ENCODE measurements at places on chromosomes 3 and 15.

- DNase-seq, result no peak
These were observed 635 bp upstream of the RCN2 start for GRCh38 chr15:76930831-76931396.

DNA sequence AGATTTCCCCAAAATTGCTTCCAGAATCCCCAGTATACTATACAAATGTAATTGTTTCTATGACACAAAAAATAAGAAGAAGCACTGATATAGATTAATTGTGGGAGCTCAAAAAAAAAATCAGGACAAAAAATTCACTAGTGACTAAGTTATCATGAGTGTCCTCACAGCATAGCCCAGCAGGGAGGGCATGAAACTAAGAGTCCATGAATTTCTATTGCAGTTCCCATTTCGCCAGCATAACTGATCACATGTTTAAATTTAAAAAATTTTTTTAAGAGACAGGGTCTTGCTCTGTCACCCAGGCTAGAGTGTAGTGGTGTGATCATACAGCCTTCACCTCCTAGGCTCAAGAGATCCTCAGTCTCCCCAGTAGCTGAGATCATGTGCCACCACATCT, 10.6 kb downstream of the NCEH1 start:
- DNase-seq, result no peak

DNA sequence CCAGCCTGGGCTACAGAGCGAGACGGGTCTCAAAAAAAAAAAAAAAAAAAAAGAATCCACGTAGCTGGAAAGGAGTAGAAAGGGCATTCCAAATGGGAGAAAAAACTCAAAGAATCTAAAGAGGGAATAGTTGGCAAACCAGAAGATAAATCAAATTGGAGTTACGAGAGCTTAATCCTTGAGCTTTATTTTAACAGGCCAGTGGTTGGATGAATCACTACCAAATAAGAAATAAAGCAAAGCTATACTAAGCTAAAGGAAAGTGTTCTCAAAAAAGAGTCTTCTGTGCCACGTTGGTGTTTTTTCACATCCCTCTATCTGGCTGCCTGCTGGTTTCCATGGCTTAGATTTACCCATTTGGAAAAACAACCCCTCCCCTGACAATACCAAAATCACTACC, 14.0 kb downstream of the VGLL4 start:
- DNase-seq, result peak; percentile 96

- no peak for DNase-seq
These were observed 511.2 kb downstream of the MECOM start for GRCh38 chr3:169152319-169152718.

GRCh38 chr3:102237838-102238237, 197.0 kb upstream of the ZPLD1 start:
- no peak for DNase-seq

GRCh38 chr3:114081037-114081436, 24.5 kb downstream of the QTRT2 start:
- DNase-seq, result no peak

GRCh38 chr15:50287324-50288116, 22.0 kb upstream of the HDC start:
- DNase-seq, result no peak

- DNase-seq, result no peak
These were observed 77.7 kb downstream of the CEMIP start for GRCh38 chr15:80856809-80857377.

- no peak for DNase-seq
These were observed 305.0 kb downstream of the NLGN1 start for GRCh38 chr3:173702561-173702960.

DNA sequence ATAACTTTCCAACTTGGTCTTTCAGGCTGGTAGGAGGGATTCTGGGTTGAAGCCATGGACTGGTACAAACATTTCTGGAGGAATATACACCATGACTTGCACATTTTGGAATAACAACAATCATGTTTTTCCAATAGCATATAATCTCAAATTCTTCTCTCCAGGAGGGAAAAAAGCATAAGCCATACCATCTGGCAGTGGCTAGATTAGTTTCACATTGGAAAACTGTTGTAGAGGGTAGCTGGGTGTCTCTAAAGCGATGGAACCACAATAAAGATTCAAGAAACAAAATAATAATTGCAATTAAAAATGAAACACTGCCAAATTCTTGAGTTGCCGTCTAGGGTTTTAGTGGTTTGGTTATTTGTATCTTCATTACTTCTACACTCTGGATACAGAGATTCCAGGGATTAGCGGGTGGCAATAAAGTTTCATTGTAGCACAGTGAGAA, 278.5 kb upstream of the RASGRP1 start:
- DNase-seq, result peak; percentile 58

GRCh38 chr3:112056451-112056929, 22.0 kb downstream of the TMPRSS7 start:
- peak; percentile 59 for DNase-seq

- no peak for DNase-seq
These were observed 113.8 kb upstream of the TGFBR2 start for GRCh38 chr3:30492322-30493192.

DNA sequence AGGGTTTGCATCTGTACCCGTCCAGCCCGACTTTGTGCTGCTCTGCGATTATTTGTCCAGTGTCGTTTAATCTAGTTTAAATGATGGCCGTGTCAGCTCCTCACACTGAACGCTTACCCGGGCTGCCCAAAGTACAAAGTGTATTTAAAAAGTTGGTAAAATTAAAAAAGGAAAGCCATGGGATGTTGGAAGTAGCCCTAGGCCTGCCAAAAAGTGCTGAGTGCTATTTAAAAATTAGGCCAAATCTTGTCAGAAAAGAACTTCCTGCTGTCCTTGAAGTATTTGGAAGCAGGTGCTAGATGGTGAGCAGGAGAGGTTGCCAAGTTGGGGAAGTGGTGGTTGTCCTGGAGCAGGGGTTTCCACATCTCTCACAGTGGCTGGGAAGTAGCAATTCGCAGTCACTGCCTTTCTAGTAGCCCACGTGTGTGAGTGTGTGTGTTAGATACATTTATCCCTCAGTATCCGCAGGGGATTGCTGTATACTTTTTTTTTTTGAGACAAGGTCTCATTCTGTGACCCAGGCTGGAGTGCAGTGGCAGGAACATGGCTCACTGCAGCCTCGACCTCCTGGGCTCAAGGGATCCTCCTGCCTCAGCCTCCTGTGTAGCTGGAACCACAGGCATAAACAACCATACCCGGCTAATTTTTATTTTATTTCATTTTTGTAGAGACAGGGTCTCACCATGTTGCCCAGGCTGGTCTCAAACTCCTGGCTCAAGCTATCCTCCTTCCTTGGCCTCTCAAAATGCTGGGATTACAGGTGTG, 664 bp downstream of the PPCDC start:
- DNase-seq, result no peak

GRCh38 chr3:122774564-122774963, 19.1 kb downstream of the HSPBAP1 start:
- DNase-seq, result no peak

DNA sequence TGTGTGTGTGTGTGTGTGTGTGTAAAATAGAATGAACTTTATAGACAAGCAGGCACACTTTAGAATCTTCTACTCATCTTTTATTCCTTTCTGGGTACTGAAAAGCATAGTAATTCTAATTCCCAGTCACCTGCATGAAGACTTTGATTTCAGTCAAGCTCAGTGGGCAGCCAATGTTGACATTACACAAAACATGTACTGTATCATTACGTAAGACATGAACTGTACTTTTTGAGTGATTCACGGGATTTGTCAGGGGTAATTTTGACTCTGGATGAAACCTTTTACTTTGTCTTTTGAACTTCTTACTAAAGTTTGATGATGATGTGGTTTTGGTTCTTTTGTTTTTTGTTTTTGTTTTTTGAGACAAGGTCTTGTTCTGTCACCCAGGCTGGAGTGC, 38.8 kb downstream of the PTPRG start:
- no peak for DNase-seq

- DNase-seq, result no peak
These were observed 36.9 kb upstream of the FRMD4B start for GRCh38 chr3:69422751-69423150.

DNA sequence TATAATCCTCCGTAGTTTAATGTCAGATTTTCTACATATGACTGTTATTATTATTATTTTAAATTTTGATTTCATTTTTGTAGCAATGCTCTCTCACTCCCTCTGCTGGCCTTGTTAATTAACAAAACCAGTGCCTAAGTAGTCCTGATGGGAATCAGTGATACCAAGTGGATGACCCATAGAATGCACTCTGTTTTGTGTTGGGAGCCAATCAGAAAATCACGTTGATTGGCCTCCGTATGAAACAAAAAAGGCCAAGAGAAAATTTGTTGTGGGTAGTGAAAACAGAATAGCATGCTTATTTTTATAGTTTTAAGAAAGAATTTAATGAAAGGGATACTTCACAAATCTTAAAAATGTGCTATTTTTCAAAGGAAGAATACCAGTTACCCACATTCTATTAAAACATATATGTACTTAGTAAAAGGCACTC, 34.4 kb upstream of the MEIS2 start:
- peak; percentile 3 for DNase-seq
